ENCODE measurements at places on chromosomes 1 and 21.

DNA sequence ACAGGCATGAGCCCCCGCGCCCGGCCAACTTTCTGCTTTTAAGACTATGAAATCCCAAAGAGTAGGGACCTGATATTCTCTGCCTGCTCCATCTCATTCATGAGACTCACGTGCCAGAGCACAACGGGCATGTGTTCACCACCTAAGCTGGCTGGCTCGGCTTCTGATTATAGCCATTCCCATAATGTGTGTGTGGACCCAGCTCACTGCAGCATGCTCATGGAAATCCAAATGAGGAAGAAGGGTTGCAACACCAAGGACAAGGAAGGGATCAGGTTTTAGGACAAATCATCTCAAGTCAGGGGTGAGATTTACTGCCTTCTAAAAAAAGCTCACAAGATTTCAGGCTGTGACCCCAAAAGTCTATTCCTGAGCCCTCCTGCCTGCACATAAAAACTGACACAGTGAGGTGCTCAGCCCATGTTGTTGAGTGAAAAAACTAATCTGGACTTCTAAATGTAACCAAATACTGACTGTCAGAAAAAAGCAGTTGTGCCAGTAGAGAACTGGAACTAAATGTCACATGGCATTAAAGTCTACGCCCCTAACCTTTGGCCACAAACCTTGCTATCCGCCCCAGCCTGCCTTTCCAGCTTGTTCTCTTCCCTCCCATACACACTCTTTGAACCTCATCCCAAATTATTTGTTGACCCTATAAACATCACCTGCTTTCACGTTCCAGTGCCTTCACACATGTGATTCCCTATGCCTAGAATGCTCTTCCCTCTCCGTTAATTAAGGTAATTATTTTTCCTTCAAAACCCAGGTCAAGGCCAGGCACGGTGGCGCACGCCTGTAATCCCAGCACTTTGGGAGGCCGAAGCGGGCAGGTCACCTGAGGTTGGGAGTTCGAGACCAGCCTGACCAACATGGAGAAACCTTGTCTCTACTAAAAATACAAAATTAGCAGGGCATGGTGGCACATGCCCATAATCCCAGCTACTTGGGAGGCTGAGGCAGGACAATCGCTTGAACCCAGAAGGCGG is 9.1 kb upstream of the COA7 start:
- DNase-seq: no peak

DNA sequence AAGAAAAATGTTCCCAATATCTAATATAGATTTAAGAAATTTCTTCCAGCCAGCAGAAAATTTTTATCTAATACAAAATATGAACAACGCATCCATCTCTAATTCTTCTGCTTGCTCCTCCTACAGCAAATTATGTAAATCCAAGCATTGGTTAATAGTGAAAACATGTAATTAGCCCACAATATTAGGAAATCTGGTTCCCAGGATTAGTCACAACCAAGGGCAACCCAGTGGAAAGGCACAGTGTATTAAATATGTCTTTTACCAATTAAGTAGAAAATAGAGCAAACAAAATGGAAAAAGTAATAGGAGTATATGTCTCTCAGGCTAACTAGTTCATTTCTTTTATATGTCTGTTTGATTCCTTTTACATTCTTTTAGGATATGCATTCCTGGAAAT is 59.4 kb upstream of the IFI44L start:
- no peak for DNase-seq

- no peak for DNase-seq
Observed at GRCh38 chr1:201341377-201341776, 36.1 kb downstream of the TNNT2 start.

DNA sequence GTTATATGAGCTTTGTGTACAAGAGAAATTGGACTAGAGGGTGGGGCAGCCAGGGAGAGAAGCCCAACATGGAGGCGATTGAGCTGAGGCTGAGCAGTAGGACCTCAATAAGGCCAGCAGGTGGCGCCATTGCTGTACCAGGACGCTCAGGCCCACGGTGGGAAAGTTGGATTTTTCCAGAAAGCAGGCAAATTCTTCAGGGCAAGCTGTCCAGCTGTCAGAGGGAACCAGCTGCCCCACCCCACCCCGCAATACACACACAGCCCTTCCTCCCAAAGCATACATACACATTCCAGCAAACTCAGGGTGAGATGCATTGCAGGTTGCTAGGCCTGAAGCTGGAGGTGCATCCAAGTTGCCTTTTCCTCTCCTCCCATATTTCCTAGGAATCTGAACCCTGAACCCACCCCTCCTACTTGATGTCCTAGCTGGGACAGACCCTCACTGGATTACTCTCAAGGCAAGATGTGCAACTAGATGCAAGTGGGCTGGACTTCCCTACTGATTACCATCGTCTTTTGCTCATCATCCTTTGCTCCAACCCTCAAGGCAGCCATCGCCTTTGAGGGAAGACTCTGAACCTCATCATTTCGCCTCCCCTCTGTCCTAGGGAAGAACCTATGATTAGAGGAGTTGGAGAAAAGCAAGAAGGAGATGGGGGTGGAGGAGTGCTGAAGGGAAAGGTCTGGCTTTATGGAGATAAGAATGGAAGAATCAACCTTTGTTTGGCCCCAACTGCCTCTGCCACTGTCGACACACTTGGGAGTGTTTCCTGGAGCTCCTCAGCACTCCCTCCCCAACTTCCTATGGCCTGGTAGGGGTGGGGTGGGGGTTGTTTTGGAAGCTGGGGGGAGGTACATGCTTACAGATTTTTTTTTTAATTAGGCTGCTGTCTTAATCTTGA is 25.5 kb downstream of the CD34 start:
- DNase-seq: no peak

GRCh38 chr1:84996846-84997666 is at the start of gene MCOLN2:
Gene MCOLN2 (minus strand): TSS chr1:84997113. CDS start chr1:84996872, 241 bp downstream.
- DNase-seq: peak; percentile 33

- no peak for DNase-seq
Observed at GRCh38 chr1:208799186-208799585, 555.0 kb upstream of the PLXNA2 start.

- DNase-seq: no peak
Observed at GRCh38 chr21:41521489-41522027, 13.6 kb upstream of the TMPRSS2 start.

GRCh38 chr21:34626131-34626530 is 11.2 kb upstream of the RCAN1 start:
- no peak for DNase-seq

DNA sequence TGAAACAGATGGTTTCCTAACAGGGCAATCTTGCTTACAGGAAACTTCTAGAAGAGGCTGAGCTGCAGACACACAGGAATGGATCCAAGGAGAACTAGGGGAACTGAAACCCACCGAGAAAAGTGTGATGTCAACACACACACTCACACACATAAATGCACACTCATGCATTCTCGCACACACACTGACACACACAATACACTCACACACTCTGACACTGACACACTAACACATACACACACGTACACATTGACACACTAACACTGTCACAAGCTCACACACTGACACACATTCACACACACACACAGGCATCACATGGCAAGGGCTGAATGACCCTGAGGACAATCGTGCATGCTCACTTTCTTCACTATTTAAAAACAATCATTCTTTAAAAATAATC is 142.7 kb downstream of the NPHP4 start:
- DNase-seq: no peak

DNA sequence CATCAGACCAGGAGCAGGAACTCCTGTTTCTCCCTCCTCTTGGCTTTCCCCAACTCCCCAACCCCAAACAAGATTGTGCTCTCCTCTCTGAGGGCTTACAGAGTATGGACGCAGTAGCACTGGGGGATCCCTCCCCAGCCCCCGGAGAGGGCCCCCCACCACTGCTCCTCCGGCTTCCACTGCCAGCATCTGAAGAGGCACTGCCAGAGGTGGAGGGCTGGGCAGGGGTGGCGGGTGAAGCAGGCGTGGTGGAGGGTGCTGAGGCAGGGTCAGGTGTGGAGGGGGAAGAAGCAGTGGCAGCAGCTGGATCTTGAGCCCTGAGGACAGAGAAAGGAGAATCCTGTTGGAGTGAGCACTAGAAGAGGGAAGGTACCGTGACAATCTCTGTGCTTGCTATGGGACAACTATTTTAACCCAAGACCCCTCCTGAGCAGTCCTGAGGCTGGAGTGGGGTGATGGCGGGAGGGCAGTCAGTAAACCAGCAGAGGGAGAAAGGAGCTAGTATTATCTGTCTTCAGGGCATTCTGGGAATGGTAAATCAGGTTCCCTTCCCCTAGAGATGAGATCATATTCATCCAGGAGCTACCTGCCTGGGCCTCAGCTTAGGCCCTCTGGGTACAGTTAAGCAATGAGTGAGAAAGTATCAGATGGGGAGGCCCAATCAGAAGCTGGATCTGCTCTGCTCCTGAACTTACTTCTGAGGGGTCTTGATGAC is 2.4 kb downstream of the UBQLN4 start:
- no peak for DNase-seq

GRCh38 chr1:199453723-199454122 is 573.8 kb upstream of the NR5A2 start:
- no peak for DNase-seq

DNA sequence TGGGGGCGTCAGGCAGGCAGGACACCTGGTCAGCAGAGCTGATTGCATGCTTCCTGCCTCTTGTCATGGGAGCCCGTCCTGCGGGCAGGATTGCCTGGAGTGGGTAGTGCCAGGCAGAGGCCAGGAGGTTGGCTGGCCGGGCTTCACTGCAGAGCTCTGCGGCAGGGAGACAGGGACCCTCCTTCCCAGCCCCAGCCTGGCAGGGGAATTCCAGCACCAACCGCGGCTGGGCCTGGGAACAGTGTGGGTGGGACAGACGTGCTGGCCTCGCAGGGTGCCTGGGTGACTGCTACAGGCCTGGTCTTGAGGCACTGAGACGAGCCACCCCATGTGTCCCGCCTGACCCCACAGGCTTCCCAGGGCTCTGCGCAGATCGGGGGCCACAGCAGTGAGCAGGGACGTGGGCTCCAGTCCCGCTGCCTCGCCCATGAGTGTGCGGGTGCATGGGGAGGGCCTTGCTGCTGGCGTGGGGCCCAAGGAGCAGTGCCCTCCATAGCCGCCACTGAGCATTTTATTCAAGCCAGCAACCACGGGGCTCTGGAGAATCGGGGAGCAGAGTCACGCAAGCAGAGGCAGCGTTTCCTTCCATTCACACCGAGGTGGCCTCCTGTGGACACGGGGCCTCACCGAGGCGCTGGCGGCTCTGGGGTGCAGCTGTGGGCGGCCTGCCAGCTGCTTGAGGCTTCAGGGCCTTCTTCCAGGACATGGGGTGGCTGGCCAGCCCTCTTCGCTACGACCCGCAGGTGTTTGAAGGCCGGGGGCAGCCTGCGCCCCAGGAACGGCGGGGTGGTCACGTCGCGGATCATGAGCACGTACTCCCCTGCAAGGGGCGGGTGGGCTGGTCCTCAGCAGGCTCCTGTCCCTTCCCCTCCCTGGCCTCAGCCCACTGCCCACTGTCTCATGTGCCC is 70.3 kb downstream of the MORN1 start:
- no peak for DNase-seq

GRCh38 chr1:231011963-231012362 is 28.1 kb downstream of the FAM89A start:
- no peak for DNase-seq

- DNase-seq: no peak
Observed at GRCh38 chr1:74368335-74368734, 133.1 kb downstream of the TNNI3K start.

DNA sequence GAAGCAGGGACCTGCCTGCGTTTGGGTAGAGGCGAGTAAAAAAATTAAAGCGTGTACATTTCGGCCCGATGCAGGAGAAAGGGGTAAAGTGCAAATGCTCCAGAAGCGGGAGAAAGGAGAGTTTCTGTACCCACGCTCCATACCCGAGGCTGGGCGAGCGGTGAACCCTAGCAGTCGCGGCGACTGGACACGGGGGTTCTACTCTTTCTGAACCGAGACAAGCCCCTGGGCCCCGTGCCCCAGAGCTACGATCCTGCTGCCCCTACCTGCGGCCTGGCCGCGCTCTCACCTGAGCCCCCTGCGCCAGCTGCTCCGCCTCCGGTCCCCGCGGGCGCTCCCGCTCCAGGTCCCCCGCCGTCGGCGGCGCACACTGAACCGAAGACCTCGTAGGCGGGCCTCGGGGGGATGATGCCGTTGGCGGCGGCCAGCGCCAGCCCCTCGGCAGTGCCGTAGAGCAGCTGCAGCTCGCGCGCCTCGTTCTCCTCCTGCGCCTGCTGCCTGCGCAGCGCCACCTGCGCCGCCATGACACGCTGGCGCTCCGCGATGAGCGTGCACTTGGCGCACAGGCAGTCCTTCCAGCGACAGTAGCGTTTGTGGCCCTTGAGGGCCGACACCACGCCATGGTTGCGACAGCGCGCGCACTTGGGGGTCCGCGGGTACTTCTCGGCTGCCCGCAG is 2.4 kb downstream of the DMRTA2 start:
- DNase-seq: no peak

- no peak for DNase-seq
Observed at GRCh38 chr21:28790335-28790734, 202.3 kb downstream of the LTN1 start.

DNA sequence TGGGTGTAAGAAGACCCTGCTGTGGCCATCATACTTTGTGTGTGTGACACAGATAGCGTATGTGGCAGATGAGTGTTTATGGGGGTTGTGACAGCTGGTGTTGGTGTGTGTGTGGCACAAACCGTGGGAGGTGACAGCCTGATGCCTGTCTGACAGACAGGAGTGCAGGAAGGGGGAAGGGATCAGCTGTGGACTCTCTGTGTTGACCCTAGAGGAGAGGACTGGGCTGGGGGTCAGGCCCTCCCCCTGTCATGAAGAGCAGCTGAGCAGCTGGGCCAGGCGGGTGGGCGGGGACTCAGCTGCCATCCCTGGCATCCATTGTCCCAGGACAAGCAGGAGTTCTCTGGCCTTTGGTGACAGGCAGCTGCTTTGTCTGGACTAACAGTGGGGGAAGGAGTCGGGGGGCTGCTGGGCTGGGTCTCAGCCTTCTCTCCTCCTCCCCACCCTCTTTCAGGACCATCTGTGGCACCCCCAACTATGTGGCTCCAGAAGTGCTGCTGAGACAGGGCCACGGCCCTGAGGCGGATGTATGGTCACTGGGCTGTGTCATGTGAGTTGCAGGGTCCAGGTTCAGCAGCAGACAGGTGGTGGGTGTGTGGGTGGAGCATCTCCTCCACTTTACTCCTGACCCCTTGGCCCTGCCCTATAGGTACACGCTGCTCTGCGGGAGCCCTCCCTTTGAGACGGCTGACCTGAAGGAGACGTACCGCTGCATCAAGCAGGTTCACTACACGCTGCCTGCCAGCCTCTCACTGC is 2.3 kb downstream of the PLK3 start:
- DNase-seq: no peak

GRCh38 chr1:118155106-118155505 is 29.9 kb downstream of the SPAG17 start:
- no peak for DNase-seq

DNA sequence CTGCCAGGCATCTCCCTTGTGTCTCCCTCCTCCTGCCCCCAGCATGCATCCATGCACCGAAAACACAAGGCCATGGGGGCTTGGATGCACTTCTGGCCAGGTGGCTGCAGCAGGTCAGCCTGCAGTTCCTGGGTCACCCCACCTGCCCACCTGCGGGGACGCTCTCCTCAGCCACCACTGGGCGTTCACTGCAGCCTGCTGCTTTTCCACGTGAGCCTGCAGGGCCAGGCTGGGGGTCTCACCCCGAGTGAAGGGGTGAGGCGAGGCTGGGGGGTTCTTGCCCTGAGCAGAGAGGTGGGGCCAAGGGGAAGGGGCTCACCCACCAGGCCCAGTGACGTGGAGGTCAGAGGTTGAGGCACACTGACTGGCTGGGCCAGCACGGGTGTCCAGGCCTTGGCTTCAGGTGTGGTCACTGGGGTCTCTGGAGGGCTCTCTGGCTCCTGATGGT is 64.6 kb downstream of the WNT9A start:
- no peak for DNase-seq

GRCh38 chr1:40162753-40163441 is 1.7 kb downstream of the RLF start:
- no peak for DNase-seq

GRCh38 chr1:211318576-211319280 is 7.9 kb upstream of the TRAF5 start:
- DNase-seq: no peak
